ENCODE measurements at places on chromosomes 6 and 20. TPM values are rescaled to one million over a fixed set of nuclear protein-coding genes. Genes with fewer than 3 reads are reported as not detected.

Gene CST5
- 0.41 TPM for total RNA-seq

Gene LY6G6D
- total RNA-seq = not detected

Gene AGPAT1
- total RNA-seq = 94.8 TPM

Gene ALDH8A1
- 0.41 TPM for total RNA-seq

Gene GLP1R
- not detected for total RNA-seq

Gene C20orf144
- total RNA-seq = not detected

Gene LAMP5
- 2.3 TPM for total RNA-seq

Gene DNAAF9
- total RNA-seq = 17.6 TPM

Gene UBD
- total RNA-seq = 13.2 TPM

Gene TRAPPC3L
- not detected for total RNA-seq

Gene HLA-DOA
- 0.48 TPM for total RNA-seq

Gene SLA2
- not detected for total RNA-seq

Gene MEP1A
- not detected for total RNA-seq

Gene HMGCLL1
- total RNA-seq = 0.24 TPM

Gene OXT
- total RNA-seq = not detected

Gene GGTLC1
- not detected for total RNA-seq

Gene SLC17A2
- total RNA-seq = not detected

Gene VGLL2
- 1.7 TPM for total RNA-seq

Gene LGSN
- 0.25 TPM for total RNA-seq

Gene FAM217B
- total RNA-seq = 20.6 TPM

Gene DEFB114
- total RNA-seq = not detected

Gene ARMC12
- 0.25 TPM for total RNA-seq

Gene NOX3
- total RNA-seq = not detected

Gene C2
- 0.20 TPM for total RNA-seq

Gene SLPI
- not detected for total RNA-seq

Gene PRL
- not detected for total RNA-seq

Gene GABRR1
- total RNA-seq = not detected

Gene PCSK2
- not detected for total RNA-seq

Gene TMEM63B
- total RNA-seq = 86.6 TPM

Gene GSTA2
- total RNA-seq = not detected

Gene PCK1
- total RNA-seq = not detected

Gene HLA-DQB1
- total RNA-seq = 3.7 TPM

Gene RPL7L1
- 90.1 TPM for total RNA-seq

Gene LINC00237
- total RNA-seq = not detected

Gene APCDD1L
- total RNA-seq = 16.4 TPM

Gene MATN4
- total RNA-seq = 0.19 TPM

Gene TMEM217
- 7.3 TPM for total RNA-seq

Gene NKX2-4
- total RNA-seq = not detected

Gene BCL2L1
- total RNA-seq = 103 TPM

Gene MYBL2
- total RNA-seq = 6.2 TPM

Gene WFDC12
- total RNA-seq = not detected

Gene ZNF165
- 0.48 TPM for total RNA-seq

Gene SLC35D3
- total RNA-seq = not detected

Gene NMBR
- total RNA-seq = not detected

Gene CDSN
- total RNA-seq = 0.22 TPM

Gene POU5F1
- total RNA-seq = 6.3 TPM

Gene FOXF2
- total RNA-seq = 0.61 TPM

Gene NRN1
- total RNA-seq = 1.0 TPM

Gene AKAP7
- 4.9 TPM for total RNA-seq

Gene ETV7
- 2.4 TPM for total RNA-seq

Gene PACRG
- total RNA-seq = 0.72 TPM

Gene FAM83B
- 1.9 TPM for total RNA-seq

Gene MICB
- total RNA-seq = 4.1 TPM

Gene NOTCH4
- total RNA-seq = 0.57 TPM
